Right cardiac atrium (tissue), 5 donors: ENCODE measurements at places on chromosomes 7 and 10. TPM values are rescaled to one million over a fixed set of nuclear protein-coding genes. Genes with fewer than 3 reads are reported as not detected.
A peak's percentile ranks its signal among the peaks of the same experiment; 100 is the strongest.

- DNase-seq: no peak
These were observed 82.0 kb downstream of the TMEM168 start for GRCh38 chr7:112708236-112708635.

DNA sequence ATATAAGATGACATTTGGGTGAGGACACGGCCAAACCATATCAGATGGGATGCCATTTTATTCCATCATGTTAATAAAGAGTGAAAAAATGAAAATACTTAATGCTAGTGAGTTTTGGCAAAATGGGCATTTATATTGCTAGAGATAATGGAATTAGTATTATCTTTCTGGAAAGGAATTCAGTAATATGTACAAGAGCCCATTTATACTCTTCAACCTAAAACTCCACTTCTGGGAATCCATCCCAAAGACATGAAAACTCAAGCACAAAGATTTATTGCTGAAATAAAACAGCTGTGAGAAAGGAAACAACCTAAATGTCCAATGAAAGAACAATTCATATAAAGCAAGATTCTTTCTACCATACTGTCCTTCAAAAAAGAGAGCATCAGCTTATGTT lies 96.0 kb upstream of the TMEM168 start:
- DNase-seq: no peak

DNA sequence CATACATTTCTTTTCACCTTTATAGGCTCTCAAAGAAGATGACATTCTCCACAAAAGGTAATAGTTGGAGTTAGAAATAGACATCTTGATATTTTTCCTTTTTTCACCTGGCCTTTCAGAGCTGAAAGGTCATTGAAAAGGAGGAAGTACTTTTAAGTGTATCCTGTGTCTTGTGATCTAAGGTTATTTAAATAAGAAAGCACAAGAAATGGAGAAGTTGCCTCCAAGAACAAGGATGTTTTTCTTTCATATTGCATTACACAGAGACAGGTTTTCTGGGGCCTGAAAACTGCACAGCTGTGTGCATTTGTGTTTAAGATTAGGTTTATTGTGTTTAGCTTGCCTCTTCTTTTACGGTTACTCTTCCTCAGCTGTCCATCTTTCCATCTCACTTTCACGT lies 103.4 kb upstream of the SEMA3D start:
- DNase-seq: no peak

DNA sequence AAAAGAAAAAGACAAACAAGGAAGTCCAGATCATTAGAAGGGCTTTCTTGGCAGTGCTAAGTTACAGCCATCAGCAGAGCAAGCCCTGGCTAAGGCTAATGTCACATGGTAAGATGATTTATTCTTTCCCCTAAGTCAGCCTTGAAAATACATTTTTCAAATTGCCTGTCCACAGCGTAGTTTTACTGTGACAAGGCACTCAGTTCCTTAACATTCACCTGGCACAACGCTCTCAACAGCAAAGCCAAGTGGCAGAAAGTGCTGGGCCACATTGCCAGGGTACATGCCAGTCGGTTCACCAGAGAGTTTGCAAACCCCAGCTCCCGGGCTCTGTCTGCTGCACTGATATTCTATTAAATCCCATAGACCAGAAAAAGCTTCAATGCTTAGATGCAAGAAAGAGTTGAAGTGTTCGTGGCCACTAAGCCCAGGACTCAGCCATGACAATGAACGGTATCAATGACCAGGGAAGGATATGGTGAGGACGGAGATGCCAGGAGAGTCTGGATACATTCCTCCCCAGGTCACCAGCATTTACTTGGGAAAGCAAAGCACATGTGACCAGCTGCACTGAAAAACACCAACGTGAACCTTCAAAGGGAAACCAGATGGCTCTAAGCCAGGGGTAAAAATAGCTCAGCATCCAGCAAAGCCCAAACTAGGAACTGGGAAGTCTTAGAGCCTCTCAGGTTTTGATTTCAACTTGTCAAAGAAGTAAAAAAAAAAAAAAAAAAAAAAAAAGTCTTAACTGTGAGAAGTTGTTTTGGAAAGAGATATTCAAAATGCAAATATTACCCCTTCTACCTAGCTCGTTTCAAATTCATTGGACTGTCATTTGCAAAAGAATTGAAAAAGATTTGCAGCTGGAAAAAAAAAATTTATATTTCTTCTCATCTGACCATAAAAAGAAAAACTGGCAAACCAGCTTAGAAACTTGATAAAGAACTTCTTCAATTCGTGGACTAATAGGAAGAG lies 23.9 kb upstream of the MPP7 start:
- DNase-seq: no peak

GRCh38 chr7:30312178-30312577 lies 27.8 kb downstream of the ZNRF2 start:
- no peak for DNase-seq

DNA sequence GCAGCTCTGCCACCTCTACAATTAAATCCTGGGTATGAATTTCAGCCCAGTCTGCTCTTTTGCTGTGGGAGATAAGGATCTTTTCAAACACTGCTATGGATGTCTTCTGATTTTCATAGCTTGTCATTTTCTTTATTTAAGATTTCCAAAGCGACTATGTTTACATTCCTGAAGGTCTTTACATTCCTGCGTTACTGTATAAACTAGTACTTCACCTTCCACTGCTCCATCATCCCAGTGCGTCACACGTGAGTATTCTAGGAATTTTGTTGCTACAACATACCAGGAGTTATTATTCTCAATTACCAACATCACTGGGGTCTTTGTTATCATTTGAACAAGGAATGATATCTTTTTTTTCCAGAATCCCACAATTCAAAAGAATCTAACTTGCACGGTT lies 944.7 kb downstream of the SORCS3 start:
- DNase-seq: no peak

GRCh38 chr10:23070913-23071218 lies 24.5 kb upstream of the MSRB2 start:
- DNase-seq: no peak

GRCh38 chr7:30396389-30396788 lies 82.2 kb downstream of the NOD1 start:
- DNase-seq: no peak

DNA sequence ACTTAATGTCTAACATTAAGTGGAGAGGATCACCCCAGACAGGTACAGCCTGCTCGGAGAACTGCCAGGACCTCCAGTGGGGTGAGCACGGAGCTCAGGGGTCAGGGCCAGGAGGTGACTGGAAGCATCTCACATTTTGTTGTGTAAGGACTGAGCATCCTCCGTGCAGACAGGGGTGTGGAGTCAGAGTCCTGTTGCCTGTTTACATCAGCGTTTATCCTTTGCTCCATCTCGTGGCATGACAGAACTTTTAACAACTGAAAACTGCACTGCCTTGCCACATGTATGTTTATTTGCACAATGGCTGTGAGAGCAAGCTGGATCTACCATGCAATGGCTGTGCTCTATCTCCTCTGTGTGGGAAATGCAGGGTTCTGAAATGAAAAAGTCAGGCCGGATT lies 175.4 kb upstream of the AKR1E2 start:
- DNase-seq: no peak

DNA sequence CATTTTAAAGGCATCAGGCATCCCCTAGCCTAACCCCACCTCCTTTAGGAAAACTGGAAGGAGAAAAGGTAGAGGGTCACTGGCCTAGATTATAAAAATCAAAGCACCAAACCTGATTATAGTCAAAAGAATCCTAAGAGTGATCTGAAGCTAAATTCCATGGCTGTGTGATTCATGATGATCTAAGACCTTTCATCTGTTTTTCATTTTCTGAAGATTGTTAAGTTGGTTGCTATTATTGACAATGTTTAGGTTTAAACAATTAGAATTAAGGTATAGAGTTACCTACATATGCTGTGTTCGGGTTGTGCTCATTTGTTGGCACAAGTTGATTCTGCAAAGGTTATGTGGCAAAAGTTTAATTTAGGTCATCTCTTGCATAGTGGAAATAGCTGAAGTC lies 148.7 kb downstream of the BICC1 start:
- DNase-seq: no peak

DNA sequence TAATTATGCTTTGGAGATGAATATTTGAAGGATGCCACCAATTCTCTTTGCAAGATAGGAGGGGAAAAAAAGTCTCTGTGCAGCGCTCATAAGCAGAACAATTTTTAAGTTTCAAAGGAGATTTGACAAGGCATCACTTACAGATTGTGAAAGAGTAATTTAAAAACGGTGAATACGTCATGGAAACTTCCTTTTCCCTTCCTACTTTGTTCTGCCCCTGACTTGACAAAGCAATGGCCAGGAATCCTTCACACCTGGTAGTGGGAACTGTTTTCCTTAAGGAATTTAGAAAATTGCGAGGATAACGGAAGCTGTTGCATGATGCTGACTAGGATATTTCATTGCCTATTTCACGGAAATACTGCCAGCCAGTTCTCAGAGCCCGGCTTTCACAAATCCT lies 16.7 kb downstream of the FAM107B start:
- DNase-seq: no peak

GRCh38 chr7:120400806-120401455 lies 128.0 kb downstream of the KCND2 start:
- DNase-seq: no peak

DNA sequence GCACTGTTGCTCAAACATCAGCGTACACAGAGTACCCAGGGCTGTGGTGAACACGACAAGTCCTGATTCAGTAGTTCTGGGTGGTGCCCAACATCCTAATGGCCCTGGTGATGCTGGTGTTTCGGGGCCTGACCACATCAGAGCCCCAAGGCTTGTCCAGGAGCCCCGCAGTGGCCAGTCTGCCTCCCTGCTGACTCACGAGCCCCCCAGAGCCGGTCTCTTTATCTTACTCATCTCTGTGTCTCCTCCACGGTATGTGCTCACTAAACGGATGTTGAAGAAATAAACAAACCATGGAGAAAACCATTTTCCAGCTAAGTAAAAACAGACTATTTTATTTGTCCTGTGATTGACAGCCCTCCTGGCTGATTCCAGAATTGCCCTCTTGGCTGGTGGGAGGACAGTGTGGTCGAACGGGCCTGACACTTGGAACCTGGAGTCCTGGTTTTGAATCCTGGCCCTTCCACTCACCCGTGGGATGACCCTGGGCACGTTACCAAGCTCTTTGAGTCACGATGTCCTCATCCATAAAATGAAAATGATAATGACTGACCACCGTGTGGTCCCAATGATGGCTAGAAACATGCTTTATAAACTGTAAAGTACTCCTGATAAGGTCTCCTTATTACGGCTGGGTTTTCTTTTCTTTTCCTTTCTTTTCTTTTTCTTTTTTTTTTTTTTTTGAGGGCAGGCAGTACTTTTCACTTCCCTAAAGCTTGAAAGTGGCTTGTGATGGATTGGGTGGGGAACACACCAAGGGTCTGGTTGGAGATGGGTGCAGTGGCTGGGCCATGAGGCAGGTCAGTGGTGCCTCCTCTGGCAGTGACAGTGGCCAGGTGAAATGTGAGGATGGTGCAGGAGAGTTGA lies 5.7 kb downstream of the HIP1 start:
- DNase-seq: no peak

DNA sequence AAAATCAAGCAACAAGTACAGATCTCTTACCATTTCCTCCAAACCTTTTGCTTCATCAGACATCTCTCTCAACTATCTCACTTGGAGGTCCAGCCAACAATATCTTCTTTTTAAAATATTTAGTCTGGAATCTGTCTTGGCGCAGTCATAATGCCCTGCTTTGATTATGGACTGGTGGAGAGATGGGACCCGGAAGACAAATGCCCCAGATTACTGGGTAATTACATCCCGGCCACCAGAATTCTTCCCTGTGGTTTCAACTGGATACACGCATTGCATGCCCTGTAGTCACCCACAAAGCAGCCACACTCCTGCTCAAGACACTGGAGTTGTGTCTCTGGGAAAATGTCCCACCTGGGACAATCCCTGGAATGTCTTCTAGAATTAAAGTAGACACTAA lies 65.5 kb downstream of the BPGM start:
- DNase-seq: no peak

DNA sequence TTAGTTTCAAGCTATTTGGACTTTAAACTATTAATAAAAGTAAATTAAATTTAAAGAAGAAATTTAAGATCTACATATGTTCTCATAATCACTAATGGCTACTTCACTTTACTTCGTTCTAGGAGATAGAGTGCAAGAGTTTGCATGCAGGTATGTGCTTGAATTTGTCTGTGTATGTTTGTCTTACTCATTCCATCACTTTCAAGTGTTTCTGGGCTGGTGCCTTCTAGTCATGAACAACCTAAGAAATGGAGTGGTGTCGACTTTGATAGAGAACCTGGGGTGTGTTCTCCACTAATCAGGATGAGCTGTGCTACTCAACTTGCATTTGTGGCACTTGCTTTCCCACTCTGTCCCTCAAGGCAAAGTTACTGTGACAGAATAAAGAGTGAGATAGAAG lies 169.9 kb downstream of the KCND2 start:
- DNase-seq: no peak

DNA sequence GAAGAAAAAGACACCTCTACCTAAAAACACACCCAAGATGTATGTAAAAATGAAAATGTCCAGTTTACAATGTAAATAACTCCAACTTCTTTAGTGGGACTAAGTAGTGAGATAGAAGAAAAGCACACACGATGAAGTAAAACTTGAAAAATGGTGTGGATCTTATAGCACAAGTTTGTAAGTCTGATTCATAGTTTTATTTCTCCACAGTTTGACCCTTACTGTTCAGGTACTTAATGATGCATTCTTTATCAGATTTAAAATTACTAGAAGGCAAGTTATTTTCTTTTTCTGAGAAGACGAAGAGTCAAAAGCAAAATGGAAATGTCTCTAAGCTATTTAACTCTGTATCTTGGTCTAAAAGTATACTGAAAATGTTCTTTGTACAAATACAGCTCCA lies 6.1 kb downstream of the NAMPT start:
- no peak for DNase-seq

DNA sequence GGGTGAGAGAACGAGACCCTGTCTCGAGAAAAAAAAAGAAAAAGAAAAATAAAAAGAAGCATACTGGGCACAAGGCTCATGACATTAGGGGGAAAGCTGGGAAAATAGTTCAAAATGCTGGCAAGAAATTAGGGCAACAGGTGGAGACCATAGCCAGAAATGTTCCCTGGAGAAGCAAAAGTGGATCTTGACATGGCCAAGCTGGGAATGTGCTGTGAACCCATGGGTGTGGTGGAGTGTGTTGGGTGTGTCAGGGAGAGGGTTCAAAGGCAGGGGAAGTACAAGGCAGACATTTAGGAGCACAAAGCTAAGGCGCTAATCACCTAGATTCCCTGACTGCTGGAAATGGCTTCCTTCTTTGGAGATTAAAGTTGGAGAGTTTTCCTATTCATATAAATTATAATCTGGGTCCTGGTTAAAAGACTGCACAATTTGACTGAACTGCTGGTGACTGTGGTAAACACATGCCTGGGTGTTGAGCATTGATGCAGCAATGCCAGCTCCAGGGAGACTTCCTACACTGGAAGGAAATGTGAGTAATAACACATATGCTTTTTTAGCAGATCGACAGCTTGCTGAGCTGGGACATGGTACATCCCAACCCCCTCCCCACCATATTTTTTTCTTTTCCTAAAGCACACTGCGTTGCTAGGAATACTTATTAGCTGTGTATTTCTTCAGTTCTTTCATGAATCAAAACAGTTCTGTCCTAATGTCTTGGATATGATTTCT lies 70.1 kb upstream of the ARHGAP21 start:
- no peak for DNase-seq

- peak; percentile 89 for DNase-seq
These were observed 41.2 kb downstream of the ZCCHC24 start for GRCh38 chr10:79404231-79404609.

GRCh38 chr7:114356133-114356532 lies 58.5 kb upstream of the FOXP2 start:
- no peak for DNase-seq

STEAP1B gene
- total RNA-seq: 0.67 TPM

BMPER gene
- 6.9 TPM for total RNA-seq

NOS3 gene
- 80.4 TPM for total RNA-seq

FZD1 gene
- 26.8 TPM for total RNA-seq

SEC31B gene
- total RNA-seq: 8.5 TPM

ASZ1 gene
- not detected for total RNA-seq

IL2RA gene
- total RNA-seq: 1.3 TPM
